ENCODE measurements at places on chromosomes 11 and 22. TPM values are rescaled to one million over a fixed set of nuclear protein-coding genes. Genes with fewer than 3 reads are reported as not detected.
A peak's percentile ranks its signal among the peaks of the same experiment; 100 is the strongest.

DNA sequence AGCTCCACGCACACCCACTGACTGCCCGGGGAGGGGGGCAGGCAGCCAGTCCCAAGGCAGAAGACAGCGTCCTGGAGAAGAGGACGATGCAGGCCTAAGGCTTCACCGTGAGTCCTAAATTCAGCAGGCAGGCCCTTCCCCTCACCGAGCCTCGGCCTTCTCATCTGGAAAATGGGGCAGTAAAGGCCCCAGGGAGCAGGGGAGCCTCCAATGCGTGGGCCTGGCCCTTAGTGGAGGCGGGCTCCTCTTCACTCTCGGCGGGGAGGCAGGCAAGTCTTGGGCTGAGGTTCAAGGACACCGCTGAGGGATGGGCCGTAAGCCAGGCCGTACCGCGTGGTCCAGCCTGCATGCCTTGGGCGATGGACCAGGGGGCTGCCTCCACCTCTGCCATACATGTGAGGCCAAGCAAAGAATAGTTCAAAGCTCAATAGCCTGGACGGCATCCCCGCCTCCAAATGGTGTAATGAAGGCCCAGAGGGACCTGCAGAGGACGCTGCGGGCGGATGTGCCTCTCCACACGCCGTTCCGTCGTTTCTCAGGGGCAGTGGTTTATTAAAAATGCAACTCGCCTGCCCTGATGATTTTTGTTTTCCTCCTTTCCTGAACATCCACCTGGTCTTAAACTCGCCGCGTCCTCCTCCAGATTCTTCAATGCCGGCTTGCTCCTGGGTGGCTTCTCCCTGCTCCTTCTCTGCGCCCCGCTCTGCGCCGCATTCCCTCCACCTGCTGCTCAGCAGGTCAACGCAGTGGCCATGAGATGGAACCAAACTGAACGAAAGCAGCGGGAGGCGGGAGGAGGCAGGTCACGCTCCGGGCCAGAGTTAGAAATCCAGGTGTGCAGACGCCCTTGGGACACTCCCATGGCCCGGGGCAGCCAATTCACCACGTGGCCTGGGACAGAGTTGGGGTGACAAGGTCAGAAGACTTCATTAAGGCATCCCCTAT is 627.8 kb downstream of the TBC1D22A start:
- DNase-seq = no peak

DNA sequence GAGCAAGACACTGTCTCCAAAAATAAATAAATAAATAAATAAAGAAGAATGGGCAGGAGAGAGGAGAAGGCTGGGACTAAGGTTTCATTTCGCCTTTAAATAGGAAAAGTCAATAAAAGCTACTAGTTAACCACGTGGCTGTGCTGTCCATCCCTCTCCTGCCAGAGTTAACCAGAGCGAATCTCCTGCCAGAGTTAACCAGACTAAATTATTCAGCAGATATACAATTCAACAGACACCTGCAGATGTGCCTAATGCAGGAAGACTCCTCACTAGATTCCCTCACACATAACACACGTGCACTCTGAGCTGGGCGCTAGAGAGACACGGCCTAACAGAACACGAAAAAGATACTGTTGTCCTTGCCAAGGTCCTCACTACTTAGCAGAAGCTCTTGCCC is 156.1 kb downstream of the IGLL1 start:
- no peak for DNase-seq

APOBEC3C gene
- total RNA-seq = 8.1 TPM

- no peak for DNase-seq
Measured at GRCh38 chr11:20321177-20321576, 42.3 kb upstream of the HTATIP2 start.

MTNR1B gene
- not detected for total RNA-seq

KMT2A gene
- total RNA-seq = 82.4 TPM

TBX1 gene
- total RNA-seq = 1.2 TPM

- DNase-seq = no peak
Measured at GRCh38 chr11:118042796-118043195, 34.1 kb upstream of the TMPRSS4 start.

- no peak for DNase-seq
Measured at GRCh38 chr11:34154059-34154875, 48.8 kb downstream of the NAT10 start.

DNA sequence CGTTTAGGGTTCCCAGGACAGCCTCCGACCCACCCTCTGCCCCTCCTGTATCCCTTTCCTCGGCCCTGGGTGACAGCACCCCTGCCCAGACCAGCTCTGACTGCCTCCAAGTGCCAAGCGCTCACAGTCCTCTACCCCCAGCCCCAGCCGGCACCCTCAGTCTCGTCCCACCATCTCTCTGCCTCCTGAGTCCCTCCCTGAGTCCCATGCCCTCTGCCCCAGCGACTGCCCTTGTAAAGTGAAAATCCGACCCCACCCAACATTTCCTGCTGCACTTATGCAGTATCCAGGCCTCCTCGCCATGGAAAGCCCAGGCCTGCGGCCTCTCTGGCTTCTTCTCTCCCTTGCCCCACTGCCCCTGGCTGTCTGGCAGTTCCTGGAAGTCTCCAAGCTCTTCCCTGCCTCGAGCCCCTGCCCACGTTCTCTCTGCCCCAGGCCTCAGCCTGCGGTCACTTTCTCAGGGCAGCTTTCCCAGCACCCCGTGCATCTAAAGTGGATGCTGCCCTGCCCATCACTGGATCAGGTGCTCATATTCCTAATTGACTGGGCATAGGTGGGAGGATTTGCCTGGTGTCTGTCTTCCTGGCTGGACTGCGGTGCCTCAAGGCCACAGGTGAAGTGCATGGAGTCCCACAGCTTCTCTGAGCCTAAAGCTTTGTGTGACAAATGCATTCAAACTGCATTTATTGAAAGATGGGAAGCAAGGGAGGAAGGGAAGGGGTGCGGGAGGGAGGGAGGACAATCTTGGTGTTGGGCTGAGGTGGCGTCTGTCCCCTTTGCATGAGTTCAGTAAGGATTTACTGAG is 17.7 kb upstream of the IL2RB start:
- no peak for DNase-seq

DNA sequence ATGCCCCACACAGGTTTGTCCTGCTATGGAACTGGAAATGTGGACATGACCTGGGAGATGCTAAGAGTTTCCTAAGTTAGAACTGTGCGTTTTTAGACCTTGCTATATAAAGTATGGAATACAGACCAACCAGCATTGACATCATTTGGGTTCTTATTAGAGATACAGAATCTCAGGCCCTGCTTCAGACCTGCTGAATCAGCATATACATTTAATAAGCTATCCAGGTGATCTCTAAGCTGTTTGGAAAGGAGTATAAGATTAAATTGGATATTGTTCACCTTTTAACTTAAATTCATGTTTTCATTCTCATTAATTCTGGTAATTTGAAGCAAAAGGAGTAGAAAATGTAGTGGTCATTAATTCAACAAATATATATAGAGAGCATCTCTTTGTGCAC is 6.9 kb upstream of the CNTF start:
- no peak for DNase-seq

ACCS gene
- total RNA-seq = 29.2 TPM

OR52E5 gene
- not detected for total RNA-seq

RFPL1 gene
- not detected for total RNA-seq

- peak; percentile 50 for DNase-seq
Measured at GRCh38 chr11:69298267-69299022, 4.5 kb downstream of the MYEOV start.

DNA sequence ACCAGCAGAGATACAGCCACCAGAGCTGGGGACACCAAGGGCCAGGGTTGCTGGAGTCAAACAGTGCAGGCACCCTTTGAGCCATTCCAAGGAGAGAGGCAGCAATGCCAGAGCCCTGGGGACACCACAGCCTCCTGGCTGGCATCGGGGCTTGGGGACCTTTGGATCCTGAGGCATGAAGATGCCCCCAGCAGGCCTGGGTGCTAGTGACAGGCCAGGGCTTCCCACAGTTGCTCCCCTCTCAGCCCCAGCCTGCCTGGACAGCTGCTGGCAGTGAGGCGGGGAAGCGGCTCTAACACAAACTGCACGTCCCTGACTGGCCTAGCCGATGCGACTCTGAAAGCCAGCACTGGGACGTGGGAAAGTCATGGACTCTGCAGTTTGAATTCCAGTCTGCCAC is 2.7 kb downstream of the CD5 start:
- no peak for DNase-seq

- DNase-seq = no peak
Measured at GRCh38 chr11:108235192-108235591, 12.3 kb downstream of the ATM start.

DNA sequence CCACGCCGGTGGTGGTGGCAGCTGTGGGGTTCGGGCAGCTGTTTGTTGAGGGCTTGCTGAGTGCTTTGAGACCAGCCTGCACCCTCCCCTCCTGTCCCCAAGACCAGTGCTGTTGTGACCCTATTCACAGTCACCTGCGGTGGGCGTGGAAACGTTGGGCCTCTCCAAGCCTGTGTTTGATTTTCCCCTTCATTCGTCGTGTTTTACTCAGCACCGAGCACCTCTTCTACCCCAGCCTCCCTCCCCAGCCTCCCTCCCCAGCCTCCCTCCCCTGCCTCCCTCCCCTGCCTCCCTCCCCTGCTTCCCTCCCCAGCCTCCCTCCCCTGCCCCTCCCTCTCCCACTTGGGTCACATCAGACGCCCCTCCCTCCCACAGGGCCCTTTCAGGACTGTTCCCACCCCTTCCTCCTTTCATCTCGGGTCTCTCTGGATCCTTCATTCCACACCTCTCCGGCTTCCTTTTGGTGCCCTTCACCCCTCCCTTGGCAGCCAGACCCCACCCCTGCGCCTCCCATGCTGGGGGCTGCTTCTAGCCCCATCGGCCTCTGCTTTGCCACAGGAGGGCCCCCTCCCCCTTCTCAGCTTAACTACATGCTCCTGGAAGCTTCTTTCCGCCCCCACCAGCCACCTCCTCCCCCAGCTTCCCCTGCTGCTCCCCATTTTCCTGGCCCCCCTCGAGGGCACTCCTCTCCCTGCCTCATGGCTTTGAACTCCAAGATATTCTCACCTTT is 14.8 kb downstream of the FRMD8 start:
- DNase-seq = no peak

MAPK8IP2 gene
- total RNA-seq = 1.2 TPM

All from urinary bladder (tissue), 4 donors.